ENCODE measurements at places on chromosomes 11 and 22.

- DNase-seq = peak; percentile 45
Measured at GRCh38 chr22:21861264-21861848, 6.1 kb downstream of the MAPK1 start.

DNA sequence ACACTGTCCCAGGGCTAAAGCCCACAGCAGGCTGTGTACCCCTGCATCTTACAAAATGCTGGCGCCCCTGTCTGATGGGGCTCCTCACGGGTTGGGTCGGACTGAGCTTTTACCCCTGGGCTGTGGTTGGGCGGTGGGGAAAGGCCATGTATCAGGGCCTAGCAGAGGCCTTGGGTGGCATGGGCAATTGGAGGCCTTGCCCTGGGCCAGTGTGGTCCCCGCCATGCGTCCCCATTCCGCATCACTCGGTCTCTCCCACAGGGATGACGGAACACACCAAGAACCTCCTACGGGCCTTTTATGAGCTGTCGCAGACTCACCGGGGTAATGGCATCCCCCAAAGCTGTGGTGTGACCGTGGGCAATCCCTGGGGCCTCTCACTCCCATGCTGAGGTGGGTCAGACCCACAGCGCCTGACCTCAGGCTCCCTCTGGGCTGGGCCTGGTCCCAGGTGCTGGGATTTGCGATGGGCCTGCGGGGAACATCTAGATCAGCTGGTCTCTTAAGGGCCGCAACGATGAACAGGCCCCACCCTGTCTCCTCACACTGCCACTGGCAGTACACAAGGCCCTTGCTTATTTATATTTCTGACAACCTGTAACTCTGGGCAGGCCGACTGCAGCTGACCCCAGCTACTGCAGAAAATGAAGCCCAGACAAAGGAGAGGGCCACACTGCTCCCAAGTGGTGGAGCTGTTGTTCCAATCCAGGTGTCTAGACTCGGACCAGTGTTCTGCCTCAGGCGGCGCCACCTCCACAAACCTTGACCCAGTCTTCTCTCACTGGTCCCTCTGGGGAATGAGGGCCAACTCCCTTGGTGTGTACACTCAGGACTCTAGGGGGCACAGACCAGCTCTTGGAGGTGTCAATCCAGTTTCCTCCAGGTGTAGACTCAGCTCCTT, 12.3 kb downstream of the SLC16A8 start:
- no peak for DNase-seq

GRCh38 chr11:78898266-78898775, 323.7 kb upstream of the NARS2 start:
- no peak for DNase-seq

GRCh38 chr11:60457576-60457975, 1.9 kb downstream of the MS4A1 start:
- DNase-seq = no peak

GRCh38 chr11:69000831-69001242, 12.2 kb downstream of the MRGPRF start:
- peak; percentile 13 for DNase-seq

DNA sequence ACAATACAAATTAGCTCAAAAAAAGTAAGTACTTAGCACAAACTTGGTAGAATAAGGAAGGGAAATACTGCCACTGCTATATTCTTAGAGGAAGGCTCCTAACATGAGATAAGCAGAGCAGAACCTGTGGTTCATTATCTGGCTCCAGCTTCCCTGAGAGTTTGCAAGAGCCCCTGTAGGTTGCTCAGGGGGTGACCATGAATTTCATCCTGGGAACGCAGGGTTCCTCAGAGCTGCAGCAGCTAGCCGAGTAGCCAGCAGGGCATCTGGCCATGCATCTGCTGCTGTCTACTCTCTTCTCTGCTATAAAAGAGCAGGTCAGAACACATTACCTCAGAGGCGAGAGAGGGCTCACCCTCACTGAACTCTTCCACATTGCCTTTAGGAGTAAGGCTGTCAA, 67.3 kb downstream of the TRPC6 start:
- no peak for DNase-seq

- no peak for DNase-seq
Measured at GRCh38 chr11:119668676-119669075, 60.3 kb downstream of the NECTIN1 start.

DNA sequence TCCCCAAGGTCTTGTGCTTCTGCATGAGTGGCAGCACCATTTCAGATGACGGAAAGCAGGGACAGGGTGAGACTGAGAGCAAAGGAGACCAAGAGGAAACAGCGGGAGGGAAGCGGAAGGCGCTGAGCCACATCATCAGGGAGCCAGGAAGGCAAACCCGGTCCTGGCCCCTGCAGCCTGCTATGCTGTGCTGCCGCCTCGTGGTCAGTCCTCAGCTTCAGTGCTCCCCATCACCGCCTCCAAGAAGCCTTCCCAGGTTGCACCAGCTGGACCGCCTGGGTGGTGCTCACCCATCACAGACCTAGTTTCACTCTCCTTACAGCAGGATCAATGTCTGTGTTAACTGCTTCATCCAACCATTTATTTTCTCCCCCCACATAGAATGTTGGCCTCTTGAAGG, 73.0 kb upstream of the PHF21B start:
- DNase-seq = no peak

DNA sequence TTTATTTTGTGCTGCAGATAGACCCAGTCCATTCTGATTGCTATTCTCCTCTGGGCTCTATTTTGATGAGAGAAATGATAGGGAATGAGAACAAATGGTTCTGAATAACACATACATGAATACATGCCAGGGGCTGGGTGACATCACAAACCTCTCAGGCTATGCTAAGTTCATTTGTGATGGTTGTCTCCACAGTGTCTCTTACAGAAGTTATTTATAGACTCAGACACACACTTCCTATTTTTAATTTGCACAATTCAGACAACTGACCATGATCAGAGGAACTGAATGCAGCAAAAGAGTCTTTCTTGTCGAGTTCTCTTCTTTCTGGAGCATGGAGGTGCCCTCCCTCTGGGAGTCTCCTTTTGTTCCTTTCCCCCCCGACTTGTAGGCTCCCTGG, 991.7 kb downstream of the OPCML start:
- DNase-seq = no peak

DNA sequence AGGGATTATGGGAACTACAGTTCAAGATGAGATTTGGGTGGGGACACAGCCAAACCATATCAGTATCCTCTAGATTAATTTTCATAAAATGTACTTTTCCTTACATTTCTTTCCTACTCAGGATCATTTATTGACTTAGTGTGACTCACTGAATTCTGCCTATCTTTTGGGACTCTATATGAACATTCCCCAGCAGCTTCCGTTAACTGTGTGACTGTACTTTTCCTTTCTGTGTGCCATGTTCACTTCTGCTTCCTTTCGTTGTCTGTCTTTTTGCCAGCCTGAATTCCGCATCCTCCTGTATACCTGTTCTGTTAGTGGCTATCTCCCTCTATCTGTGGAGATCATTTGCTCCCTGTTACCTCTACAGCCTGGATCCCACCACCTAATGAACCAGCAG, 48.8 kb downstream of the SPECC1L start:
- no peak for DNase-seq

GRCh38 chr11:119307219-119307618, 9.7 kb downstream of the MCAM start:
- DNase-seq = no peak
